Activated CD8-positive, alpha-beta memory T cell treated with anti-CD3 and anti-CD28 coated beads for 4 hours (primary cell): ENCODE measurements at places on chromosomes 5 and 9.

- DNase-seq = no peak
Observed at GRCh38 chr5:87132696-87133095, 135.0 kb upstream of the RASA1 start.

DNA sequence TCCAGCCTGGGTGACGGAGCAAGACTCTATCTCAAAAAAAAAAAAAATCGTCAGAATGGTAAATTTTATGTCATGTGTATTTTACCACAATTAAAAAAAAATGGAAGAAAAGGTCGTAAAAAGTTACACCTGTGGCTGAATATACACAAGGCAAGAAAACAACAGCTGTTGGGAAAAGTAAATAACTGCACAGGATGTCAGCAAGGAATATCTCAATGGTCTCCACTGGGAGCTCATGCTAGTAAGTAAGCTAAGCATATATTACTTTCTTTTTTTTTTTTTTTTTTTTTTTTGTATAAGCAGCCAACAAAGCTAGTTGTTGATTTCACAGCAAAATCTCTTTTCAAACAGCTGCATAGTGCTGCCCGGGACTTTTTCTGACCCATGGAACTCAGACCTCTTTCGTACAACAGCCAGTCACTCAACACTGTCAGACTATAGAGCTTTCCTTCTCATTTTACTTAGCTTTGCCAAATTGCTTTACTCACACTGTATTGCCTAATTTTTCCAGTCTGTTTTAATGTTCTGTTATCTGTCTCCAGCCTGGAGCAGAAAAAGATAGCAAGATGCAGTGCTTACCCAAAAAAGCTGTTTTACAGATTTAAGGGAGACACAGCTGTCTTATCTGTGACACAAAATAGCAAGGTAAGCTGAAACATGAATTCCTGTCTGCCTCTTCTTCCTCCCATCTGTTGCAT lies 175.9 kb downstream of the ENC1 start:
- no peak for DNase-seq

DNA sequence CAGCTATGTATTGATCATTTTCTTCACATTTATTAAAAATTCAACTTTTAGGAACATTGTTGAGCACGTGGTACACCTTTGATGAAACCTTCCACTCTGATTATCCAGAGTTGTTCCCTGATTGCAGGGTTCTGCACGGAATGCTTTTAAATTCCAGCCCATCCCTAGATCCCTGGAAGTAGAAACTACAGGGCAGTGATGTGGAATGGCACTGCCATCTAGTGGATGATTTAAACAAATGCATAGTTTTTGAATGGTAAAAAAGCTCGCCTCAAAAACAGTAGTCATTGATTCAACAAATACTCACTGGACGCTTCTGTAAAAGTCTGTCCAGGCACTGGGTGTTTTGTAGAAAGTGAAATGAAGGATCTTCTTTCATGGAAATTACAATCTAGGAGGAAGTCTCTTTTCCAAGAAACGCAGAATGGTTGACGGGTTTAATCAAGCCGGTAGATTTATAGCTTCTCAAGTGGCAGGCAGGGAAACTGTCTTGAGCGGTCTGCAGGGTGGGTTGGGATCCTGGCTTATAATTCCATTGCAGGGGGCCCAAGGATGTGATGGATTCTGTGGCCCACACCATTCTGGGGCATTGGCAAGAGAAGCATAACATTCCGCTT lies 118.4 kb downstream of the ARHGAP26 start:
- no peak for DNase-seq

- no peak for DNase-seq
Observed at GRCh38 chr5:142636093-142636492, 49.8 kb downstream of the FGF1 start.

GRCh38 chr5:137498301-137498735 lies 808 bp downstream of the SPOCK1 start:
- DNase-seq = no peak

GRCh38 chr9:94872891-94873511 lies 146.5 kb downstream of the AOPEP start:
- no peak for DNase-seq

- no peak for DNase-seq
Observed at GRCh38 chr5:109922381-109922995, 232.8 kb downstream of the MAN2A1 start.

GRCh38 chr9:81601639-81602623 lies 87.4 kb downstream of the TLE1 start:
- DNase-seq = no peak

DNA sequence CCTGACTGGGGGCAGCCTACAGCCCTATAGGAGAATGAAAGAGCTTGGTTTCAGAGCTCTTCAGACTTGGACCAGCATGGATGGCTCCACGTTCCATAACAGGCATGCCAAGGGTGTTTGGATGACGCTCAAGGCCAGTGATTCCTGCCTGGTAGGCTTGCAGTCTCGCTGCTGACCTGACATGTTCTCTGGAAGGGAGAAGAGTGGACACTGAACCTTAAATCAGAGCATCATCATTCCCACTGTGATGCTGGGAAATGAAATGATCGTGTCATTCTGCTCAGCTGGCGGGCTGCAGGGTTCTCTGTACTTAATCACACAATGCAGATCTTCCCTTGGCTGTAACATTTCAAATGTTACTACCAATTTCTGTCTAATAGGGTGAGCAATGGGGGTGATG lies 57.0 kb downstream of the CFAP90 start:
- DNase-seq = no peak

DNA sequence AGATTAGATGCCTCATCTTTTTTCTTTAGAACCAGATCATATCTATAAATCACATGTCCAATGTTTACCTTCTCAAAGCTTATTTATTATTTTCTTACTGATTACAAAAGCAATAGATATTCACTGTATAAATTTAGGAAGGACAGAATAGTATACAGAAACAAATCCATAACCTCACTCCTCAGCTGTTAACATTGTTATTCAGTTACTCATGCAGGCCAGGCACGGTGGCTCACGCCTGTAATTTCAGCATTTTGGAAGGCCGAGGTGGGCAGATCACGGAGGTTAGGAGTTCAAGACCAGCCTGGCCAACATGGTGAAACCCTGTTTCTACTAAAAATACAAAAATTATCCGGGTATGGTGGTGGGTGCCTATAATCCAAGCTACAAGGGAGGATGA lies 15.3 kb downstream of the STOM start:
- no peak for DNase-seq

DNA sequence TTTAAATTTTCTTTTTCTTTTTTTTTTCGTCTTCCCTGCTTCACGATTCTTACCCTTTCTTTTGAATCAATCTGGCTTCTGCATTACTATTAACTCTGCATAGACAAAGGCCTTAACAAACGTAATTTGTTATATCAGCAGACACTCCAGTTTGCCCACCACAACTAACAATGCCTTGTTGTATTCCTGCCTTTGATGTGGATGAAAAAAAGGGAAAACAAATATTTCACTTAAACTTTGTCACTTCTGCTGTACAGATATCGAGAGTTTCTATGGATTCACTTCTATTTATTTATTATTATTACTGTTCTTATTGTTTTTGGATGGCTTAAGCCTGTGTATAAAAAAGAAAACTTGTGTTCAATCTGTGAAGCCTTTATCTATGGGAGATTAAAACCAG lies 352.2 kb downstream of the NTRK2 start:
- DNase-seq = no peak

- DNase-seq = no peak
Observed at GRCh38 chr5:57841676-57842363, 359.2 kb upstream of the ACTBL2 start.

- no peak for DNase-seq
Observed at GRCh38 chr5:149319174-149319573, 26.1 kb upstream of the GRPEL2 start.

DNA sequence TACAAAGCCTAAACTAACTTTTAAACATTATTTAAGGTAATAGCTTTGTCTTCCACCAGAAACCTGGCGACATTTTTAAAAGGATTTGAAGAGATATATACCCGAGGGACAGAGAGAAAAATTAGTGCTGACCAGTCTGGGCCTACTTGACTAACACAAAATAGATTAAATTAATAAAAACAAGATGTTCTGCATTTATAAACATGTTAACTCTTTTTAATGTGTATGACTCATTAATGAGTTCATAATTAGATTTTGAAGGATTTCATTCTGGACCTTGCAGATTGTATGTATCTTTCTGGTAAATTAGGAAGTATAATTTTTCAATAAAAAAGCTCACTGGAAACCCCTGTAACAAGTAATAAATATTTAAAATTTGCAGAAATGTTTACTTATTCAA lies 459.1 kb upstream of the CDH9 start:
- no peak for DNase-seq

GRCh38 chr5:57435701-57436134 lies 46.9 kb downstream of the ACTBL2 start:
- DNase-seq = no peak

DNA sequence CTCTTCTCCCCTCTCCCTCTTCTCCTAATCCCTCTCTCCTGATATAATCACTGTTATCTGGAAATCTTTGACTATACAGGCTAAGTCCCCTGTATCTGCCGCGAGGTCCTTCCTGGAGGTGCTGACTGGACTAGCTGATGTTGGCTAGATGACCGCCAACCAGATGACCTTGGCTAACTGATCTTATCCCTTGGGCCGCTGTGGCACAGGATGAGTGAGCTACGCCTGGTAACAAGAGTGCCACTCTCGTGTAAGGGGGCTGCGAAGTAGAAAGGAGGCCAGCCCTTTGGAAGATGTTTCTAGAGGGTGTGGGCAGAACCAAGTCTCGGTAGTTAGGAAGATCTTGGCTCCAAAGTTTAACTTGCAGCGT lies 345 bp upstream of the PRRC1 start:
- no peak for DNase-seq
